ENCODE measurements at places on chromosomes 16 and 17. TPM values are rescaled to one million over a fixed set of nuclear protein-coding genes. Genes with fewer than 3 reads are reported as not detected.

Gene PPP1R27
- 0.25 TPM for polyA plus RNA-seq

Gene MXRA7
- polyA plus RNA-seq: 54.0 TPM

Gene C17orf107
- polyA plus RNA-seq: 0.58 TPM

Gene SMARCD2
- polyA plus RNA-seq: 54.4 TPM

Gene FOXO3B
- 0.33 TPM for polyA plus RNA-seq

Measured in esophagus (tissue), 2 donors.